ENCODE measurements at places on chromosomes 11 and 22.

- peak; percentile 39 for DNase-seq
These were observed 11.8 kb downstream of the TUB start for GRCh38 chr11:8092587-8093424.

DNA sequence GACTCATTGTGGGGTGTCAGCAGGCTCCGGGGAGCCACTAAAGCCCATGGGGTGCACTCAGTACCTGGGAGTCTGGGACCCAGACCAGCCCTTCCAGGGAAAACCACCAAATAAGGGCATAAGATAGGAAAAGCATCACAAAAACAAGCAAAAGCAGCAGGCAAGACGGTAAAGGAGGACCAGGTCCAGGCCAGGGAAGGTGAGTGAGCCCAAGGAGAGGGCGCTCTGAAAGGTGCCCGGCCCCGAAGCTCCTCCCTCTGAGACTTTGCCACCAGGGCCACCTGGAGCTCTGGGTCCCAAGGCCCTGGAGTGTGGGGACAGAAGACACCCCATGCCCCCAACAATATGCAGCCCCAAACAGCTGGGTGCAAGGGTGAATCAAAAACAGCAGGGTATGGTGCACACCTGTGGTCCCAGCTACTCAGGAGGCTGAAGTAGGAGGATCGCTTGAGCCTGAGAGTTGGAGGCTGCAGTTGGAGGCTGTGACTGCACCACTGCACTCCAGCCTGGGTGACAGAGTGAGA lies 5.2 kb upstream of the IL17REL start:
- DNase-seq: no peak

GRCh38 chr11:78354408-78355308 lies 63.0 kb downstream of the GAB2 start:
- no peak for DNase-seq

DNA sequence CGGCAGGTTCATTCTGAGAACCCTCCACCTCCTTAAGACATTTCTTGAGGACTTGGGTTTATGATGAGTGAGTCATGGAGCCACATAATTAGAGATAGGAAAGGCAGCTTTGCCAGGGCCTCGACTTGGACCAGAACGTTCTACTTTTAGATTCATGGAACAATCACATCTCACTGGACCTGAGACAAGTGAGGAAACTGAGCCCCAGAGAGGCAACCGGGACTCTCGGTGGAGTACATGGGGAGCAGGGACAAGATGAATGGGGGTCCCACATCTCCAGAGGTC lies 59.5 kb downstream of the LINC01488 start:
- no peak for DNase-seq

GRCh38 chr11:22666688-22667439 lies 453 bp downstream of the GAS2 start:
- DNase-seq: no peak

DNA sequence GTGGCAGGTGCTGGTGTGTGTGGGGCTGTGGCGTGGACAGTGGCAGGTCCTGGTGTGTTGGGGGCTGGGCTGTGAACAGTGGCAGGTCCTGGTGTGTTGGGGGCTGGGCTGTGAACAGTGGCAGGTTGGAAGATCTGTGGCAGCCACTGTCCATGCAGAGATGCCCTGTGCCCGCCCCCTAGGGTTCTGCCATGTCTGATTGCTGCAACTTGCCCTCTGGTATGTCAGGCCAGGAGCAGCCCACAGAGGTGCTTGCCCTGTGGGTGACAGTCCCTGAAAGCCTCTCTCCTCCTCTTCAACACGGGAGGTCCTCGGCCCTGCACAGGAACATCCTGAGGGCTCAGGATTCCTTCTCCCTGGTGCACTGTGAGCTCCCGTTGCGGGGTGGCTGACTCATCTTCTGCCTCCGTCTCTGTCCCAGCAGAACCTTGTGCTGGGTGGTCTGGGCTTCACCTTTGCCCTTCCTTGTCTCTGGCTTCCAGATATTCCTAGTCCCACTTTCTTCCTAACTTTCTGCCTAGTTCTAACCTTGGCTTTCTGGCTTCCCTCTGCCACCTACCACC lies 13.5 kb downstream of the OPCML start:
- DNase-seq: no peak

GRCh38 chr11:20015529-20016427 lies 144.5 kb downstream of the DBX1 start:
- no peak for DNase-seq

DNA sequence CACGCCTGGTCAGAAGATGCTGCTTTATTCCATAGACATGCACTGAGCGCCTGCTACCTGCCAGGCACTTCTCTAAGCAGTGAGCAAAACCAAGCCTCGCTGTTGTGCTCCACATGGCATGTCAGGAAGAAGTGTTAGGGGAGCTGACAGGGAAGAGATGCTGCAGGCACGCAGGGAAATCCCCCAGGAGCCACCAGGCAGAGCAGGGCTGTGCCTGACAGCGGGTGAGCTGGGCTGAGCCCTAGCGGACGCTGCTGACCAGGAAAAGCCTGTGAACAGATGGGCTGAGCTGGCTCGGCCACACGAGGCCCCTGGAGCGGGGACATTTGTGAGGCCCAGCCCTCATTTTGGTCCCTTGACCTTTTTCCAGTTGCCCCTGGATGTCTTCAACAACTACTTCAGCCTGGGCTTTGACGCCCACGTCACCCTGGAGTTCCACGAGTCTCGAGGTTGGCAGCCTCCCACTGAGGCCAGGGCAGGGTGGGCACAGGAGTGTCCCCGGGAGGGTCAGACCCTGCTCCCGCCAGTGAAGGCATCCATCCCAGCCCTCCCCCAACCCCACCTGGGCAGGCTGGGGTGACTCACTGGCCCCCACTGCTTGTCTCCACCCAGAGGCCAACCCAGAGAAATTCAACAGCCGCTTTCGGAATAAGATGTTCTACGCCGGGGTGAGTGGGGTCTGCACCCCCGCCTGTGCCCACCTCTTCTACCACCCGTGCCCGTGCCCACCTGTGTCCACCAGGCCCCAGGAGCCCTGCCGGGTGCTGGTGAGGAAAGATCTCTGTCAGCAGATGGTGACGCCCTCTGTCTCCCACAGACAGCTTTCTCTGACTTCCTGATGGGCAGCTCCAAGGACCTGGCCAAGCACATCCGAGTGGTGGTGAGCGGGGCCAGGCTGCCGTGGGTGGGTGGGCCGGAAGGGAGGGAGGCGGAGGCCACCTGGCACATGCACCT lies 7.4 kb upstream of the MDK start:
- DNase-seq: no peak

- no peak for DNase-seq
These were observed 50.8 kb upstream of the PHOX2A start for GRCh38 chr11:72294616-72295395.

- DNase-seq: no peak
These were observed 47.7 kb downstream of the AMOTL1 start for GRCh38 chr11:94815705-94816344.

DNA sequence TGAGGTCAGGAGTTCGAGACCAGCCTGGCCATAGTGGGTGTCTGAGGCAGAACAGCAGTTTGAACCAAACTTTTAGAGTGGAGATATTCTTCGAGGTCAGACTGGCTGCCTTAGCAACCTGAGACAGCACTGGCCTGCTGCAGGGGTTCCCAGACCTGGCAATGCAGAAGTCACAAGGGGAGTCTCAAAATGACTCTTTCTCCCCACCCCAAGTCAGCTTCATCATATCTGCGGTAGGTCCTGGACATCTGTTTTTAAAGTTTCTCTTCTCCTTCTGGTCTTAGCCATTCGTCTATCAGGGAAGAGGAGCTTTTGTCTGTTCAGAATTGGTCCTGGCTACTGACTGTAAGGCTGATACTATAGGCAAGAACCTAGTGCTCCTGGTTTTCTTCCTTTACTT lies 14.5 kb upstream of the CLMP start:
- DNase-seq: no peak

GRCh38 chr11:1570001-1570453 lies 2.0 kb downstream of the DUSP8 start:
- no peak for DNase-seq

DNA sequence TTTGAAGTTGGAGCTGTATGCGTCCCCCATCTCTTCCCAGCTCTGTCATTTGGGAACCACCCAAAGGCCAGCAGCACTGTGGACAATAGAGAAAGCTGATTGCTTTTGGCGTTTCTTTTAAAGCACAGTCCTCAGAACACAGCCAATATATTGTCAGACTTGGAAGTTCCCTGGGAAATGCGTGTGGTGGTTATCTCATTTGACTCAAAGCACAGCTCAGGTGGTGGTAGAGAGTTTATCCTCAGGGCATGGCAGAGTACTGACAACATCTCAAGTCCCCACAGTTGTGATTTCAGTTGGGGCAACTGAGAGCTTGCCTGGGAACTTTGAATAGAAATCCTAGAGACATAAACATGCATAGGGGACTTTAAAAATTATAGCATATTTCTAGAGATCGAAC lies 601.3 kb downstream of the ETS1 start:
- DNase-seq: no peak

- no peak for DNase-seq
These were observed 14.7 kb upstream of the MAPK8IP1 start for GRCh38 chr11:45870706-45871105.

DNA sequence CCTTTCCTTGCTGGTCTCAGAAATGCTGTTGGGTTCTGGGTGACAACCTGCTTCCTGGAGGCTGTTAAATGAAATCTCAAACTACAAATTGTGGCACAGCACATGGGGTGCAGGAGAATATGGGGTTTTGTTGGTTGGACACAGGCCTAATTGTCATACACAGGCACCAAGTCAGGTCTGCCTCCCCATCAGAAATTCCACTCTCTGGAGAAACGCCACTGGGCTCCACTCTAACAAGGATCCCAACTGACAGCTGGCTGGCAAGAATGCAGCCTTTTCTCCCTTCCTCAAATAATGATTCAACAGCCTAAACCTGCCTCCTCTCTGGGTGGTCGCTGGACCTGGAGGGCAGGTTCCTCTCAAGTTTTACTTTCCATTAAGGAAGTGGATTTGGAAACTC lies 177.8 kb upstream of the NARS2 start:
- DNase-seq: no peak

- no peak for DNase-seq
These were observed 7.4 kb downstream of the EEF1G start for GRCh38 chr11:62566247-62566646.

DNA sequence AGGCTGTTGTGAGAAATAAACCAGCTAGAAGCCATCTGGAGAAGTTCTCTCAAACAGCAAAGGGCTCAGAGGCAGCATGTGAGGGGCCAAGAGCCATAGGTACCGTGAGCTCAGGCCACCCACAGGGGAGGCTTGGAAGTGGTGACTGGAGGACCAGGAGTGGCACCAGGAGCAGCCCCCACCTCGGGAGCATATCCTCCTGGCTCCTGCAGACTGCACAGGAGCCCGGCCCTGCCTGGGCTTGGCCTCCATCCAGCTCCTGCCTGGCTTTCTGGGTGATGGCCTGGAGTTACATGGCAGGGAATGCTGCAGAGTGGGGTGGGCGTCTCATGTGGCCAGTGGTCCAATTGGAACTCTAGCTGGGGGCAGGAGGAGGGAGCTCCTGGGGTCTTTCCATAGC lies 4.2 kb upstream of the MPPED1 start:
- DNase-seq: no peak

DNA sequence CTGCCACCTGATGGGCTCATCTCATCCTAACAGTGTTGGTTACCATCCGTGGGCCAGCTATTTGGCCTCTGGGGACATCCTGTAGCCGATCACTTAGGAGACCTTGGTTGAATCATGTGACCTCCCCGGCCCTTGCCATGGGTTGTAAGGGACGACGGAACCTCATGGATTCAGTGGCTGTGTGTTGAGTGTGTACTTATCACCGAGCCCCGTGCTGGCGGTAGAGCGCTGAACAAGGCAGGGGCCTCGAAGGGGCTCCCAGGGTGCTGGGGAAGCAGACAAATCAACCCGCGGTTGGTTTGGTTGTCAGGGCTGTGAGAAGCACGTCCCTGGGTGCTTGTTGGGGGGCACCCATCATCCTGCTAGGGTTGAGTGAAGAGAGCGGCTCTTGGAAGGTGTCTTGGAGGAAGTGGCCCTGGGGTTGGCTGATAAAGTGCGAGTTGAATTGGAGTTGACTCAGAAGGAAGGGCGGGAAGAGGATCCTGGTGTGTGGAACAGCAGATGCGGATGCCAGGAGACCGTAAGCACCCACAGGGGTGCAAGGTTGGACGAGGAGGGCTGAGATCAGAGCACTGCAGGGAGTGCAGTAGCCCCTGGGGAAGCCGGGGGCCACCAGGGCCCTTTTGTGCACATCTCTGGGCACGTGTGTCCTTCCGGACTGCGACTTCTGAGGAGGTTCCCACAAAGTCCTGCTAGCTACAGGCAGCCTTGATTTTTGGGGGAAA lies 53.6 kb downstream of the MPPED1 start:
- no peak for DNase-seq

DNA sequence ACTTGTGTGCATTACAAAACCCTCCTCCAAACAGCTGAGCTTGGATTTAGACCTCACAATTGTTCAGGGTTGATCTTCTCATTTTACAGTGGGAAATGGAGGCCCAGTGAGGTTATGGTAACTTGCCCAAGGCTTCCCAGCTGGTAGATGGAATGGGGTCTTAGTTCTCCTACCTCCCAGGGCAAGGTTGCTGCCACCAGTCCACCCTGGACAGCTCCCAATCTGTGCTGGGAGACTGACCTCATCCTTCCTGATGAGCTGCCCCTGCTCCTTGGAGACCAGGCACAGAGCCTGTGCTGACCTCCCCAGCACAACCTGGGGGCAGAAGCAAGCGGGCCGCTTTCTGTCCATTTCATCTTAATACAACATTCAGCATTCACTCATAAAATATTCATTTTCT lies 190.7 kb downstream of the ST3GAL4 start:
- no peak for DNase-seq

DNA sequence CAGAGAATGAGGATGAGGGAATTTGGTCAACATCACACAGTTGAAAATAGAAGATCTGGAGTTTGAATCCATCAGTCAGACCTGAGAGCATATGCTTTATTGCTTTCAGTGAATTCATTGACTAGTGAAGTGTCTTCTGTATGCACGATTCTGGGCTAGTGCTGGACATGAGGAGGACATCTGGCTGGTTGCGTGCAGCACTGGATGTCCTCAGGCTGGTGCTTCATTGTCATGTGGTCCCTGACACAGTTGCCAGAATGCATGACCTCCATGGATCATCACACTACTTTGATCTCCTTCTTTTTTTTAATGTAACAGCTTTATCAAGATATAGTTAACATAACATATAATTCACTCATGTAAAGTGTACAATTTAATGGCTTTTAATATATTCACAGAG lies 44.5 kb upstream of the MMP7 start:
- no peak for DNase-seq

- no peak for DNase-seq
These were observed 16.8 kb upstream of the IGLL5 start for GRCh38 chr22:22870577-22871404.

DNA sequence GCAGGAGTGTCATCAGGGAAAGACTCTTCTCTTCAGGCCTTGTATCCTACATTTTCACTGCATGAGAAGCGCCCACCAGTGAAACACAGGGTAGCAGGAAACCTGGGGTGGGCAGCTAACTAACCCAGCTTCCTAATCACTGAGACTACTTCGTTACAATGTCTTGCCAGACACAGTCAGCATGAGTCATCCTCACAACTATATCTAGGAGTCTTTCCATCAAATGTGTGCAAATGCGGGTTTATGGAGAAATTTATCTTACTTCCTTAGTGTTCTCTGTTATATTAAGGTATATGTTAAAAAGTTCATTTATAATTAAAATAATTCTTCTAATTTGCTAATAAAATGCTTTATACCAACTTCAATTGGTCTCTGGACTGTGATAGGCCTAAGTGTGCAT lies 79.9 kb upstream of the RAB1B start:
- no peak for DNase-seq

- no peak for DNase-seq
These were observed 21.2 kb downstream of the MUC5AC start for GRCh38 chr11:1178906-1179305.

GRCh38 chr11:40280159-40281051 lies 1179.0 kb downstream of the LRRC4C start:
- no peak for DNase-seq

- no peak for DNase-seq
These were observed 13.0 kb downstream of the TRIM5 start for GRCh38 chr11:5671831-5672230.
